ENCODE measurements at places on chromosomes 3 and 15.
A peak's percentile ranks its signal among the peaks of the same experiment; 100 is the strongest.

- no peak for DNase-seq
Measured at GRCh38 chr3:57230006-57230405, 2.5 kb downstream of the APPL1 start.

- DNase-seq, result no peak
Measured at GRCh38 chr15:73991260-73991659, 835 bp downstream of the STOML1 start.

DNA sequence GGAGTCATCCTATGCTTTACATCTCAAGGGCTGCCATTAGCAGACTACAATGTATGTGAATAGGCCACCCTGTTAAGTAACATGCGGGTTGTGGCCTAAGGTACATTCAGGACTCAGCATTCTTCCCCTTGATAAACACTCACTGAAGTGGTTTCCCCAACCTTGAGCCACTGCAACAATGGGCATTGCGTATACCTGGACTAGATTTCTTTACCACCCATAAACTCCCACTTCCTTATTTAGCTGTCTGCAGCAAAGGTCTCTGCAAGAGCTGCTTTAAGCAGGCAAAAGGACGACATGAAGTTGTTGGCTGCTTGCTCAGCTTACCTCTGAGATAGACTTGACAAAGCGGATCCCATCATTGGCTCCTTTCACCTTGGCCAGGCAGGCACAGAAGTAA lies 16.2 kb downstream of the FYCO1 start:
- DNase-seq, result no peak

DNA sequence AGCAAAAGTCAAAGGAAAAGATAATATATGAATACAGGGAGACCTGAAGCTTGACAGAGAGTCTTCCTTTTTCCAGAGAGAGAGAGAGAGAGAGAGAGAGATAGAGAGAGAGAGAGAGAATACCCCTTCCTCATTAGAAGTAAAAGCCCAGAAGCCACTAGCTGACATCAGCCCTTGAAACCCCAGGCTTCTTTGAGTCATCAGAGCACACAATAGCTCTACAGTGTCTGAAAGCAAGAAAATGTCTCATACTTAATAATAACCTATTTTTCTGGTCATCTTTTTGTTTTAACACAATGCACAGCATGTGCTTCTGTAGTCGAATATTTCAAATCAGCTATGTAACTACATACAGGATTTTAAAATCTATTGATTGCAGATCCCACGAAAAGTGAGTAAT lies 109.2 kb upstream of the NANOGP8 start:
- DNase-seq, result no peak

- no peak for DNase-seq
Measured at GRCh38 chr15:65772930-65773329, 19.2 kb downstream of the DENND4A start.

GRCh38 chr15:51760805-51761204 lies 9.4 kb downstream of the TMOD2 start:
- no peak for DNase-seq

GRCh38 chr3:59606638-59607266 lies 556.9 kb upstream of the CFAP20DC start:
- DNase-seq, result no peak

GRCh38 chr15:90161950-90162361 lies 39.2 kb upstream of the SEMA4B start:
- DNase-seq, result no peak

DNA sequence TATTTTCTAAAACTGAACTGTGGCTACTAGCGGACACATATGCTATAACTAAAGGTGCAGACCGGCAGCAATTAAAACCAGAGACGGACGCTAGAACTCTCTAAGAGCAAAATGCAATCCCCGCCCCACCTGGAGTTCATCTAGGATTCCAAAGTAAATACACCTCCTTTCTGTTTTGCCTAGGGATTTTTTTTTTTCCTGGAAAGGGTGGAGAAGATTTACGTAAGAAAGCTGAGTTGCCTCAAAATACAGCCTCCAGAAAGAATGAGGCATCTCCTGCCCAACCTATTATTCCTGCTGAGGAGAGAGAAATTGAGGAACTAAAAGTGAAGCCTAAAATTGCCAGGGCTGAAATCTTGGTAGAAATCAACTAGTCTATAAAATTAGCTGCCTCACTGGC lies 150.2 kb downstream of the TP63 start:
- DNase-seq, result no peak

GRCh38 chr3:172258624-172259023 lies 189.6 kb downstream of the GHSR start:
- DNase-seq, result no peak

GRCh38 chr3:154971771-154972326 lies 108.3 kb upstream of the MME start:
- DNase-seq, result no peak

- no peak for DNase-seq
Measured at GRCh38 chr15:77786956-77787355, 154.2 kb upstream of the LINGO1 start.

- no peak for DNase-seq
Measured at GRCh38 chr3:56422316-56422715, 46.0 kb downstream of the ERC2 start.

- no peak for DNase-seq
Measured at GRCh38 chr3:128506754-128507153, 13.8 kb upstream of the GATA2 start.

DNA sequence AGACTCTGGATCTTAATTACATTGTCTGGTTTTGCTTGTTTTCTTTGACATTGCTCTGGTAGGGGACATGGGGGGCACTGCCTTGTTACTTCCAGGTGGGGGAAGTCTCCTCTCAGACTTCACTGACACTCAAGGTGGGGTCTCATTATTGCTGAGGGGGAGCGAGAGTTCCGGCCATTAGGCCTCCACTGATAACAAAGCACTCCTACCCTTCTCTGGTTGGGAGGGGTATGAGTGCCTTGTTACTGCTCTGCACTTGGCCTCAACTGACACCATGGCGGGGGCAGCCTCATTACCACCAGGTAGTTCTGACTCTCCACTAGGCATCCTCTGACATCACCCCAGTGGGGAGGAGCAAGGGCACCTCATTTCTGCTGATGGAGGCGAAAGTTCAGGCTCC lies 25.7 kb downstream of the SH3GL3 start:
- DNase-seq, result no peak

GRCh38 chr3:49882166-49882565 lies 12.5 kb upstream of the CAMKV start:
- DNase-seq, result no peak

GRCh38 chr3:114624571-114625181 lies 330.8 kb downstream of the TIGIT start:
- DNase-seq, result peak; percentile 95

GRCh38 chr15:71192816-71193215 lies 77.5 kb downstream of the THSD4 start:
- DNase-seq, result no peak

- no peak for DNase-seq
Measured at GRCh38 chr3:12194669-12195161, 36.0 kb upstream of the TIMP4 start.

Data from coronary artery (tissue), 2 donors.